ENCODE measurements at places on chromosomes 3 and 15.

DNA sequence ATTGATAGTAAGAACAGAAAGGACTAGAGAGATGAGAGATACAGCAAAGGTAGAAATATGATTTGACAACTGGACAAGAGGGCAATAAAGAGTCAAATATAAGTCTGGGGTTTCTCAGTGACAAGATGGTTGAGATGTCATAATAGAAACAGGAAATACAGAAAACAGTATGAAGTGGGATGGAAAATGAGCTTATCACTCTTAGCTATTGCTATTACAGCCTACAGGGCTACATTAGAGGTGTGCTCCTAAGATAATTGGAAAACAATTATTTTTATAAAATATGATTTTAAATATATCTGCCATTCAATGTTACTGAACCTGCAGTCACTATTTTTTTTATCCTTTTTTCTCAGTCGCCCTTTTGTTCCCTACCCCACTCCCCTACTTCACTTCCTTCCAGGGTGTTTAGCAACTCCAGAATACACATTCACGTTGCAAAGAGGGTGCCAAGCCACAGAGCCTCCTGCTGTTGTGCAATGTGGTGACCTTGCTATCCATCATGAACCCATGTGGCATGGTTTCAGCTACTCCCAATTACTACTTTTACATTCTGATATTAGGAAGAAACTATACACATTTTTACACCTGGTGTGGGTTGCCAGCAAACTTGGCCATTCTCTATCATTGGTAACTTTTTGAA, 6.0 kb downstream of the NRG4 start:
- no peak overlapping the region for H3K27ac ChIP-seq
- H3K4me3 ChIP-seq = no peak overlapping the region
- H3K27me3 ChIP-seq = no peaks in the 10 kb centered on the region
- no peak for DNase-seq
- no peaks in the 10 kb centered on the region for H3K36me3 ChIP-seq

- DNase-seq = no peak
- H3K4me3 ChIP-seq = no peak overlapping the region
- H3K27ac ChIP-seq = no peak overlapping the region
- no peaks in the 10 kb centered on the region for H3K36me3 ChIP-seq
- no peaks in the 10 kb centered on the region for H3K4me1 ChIP-seq
- no peaks in the 10 kb centered on the region for H3K27me3 ChIP-seq
These were observed 18.2 kb downstream of the LOXL1 start for GRCh38 chr15:73944161-73945129.

GRCh38 chr15:70617911-70618287, 145.5 kb downstream of the UACA start:
- DNase-seq = no peak
- H3K27me3 ChIP-seq = no peaks in the 10 kb centered on the region
- H3K27ac ChIP-seq = no peak overlapping the region

- no peaks in the 10 kb centered on the region for H3K36me3 ChIP-seq
- no peak overlapping the region for H3K4me3 ChIP-seq
- no peak overlapping the region for H3K27ac ChIP-seq
These were observed 35.1 kb downstream of the SLC25A26 start for GRCh38 chr3:66255865-66256264.

DNA sequence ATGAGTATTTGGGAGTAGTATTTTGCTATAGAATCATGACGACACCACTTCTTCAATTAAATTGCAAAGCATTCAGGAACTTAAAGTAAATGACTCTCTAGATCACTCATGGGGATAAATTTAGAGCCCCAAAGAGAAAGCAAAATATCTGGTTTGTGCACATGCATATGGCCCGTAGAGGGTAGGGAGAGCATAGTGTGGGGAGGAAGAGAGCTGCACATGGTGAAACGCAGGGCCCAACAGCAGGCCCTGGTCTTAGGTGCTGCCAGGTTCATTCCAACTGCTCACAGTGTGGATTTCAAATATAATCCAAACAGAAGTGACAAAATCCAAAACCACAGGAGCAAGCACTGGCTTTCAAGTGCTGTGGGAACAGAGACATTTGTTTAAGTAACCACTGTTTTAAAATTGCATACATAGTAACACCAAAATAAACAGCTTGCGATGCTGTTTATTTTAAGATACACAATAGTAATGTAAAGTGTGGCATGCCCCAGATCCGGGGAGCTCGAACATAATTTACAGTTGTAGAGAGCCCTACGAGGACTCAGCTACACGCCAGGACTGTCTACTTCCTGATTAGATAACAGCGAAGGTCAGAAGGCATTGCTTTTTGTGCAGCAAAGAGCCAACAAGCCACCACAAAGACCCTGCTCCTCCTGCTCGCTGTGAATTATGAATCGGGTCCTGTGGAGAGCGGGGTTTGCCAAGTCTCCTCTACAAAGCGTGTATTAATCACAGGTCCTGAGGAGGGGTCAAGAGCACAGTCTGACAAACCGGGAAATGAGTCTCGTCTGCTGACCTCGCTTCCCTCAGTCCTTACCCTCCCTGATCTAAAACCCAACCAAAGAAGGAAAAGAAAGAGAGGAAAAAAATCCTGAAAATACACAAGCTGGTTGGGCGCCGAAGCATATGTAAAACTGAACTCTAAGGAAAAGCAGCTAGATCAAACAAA, 80.6 kb downstream of the MEIS2 start:
- H3K4me1 ChIP-seq = peaks cover 21% of the 10 kb centered on the region
- no peak overlapping the region for H3K27ac ChIP-seq
- no peak overlapping the region for H3K4me3 ChIP-seq
- H3K27me3 ChIP-seq = no peaks in the 10 kb centered on the region

- H3K27ac ChIP-seq = no peak overlapping the region
- no peaks in the 10 kb centered on the region for H3K27me3 ChIP-seq
- peaks cover 11% of the 10 kb centered on the region for H3K4me1 ChIP-seq
- no peak overlapping the region for H3K4me3 ChIP-seq
These were observed 104.3 kb upstream of the CHMP2B start for GRCh38 chr3:87122766-87123165.

DNA sequence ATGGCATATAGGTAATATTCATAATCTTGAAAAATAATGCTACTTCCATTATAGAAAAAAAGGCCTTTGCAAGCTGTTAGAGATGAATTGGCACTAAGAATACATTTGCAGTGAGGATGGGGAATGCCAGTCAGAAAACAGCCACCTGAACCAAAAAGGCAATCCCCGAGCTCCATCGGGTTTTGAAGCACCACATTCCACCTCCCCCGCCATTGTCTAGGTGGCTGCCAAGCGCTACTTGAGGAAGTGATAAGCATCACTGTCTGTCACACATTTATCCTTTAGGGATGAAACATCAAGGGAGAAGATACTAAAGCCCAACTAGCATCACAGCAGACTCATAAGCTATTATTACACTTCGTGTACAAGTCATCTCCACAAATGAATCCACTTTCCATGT, 112.8 kb downstream of the OSBPL10 start:
- H3K4me3 ChIP-seq = no peak overlapping the region
- peaks cover 27% of the 10 kb centered on the region for H3K4me1 ChIP-seq
- no peak for DNase-seq
- H3K27me3 ChIP-seq = no peaks in the 10 kb centered on the region
- peaks cover 25% of the 10 kb centered on the region for H3K36me3 ChIP-seq
